Activated CD4-positive, alpha-beta T cell treated with anti-CD3 and anti-CD28 coated beads, Interleukin-2, amount 50 U/mL, for 16 hours (primary cell): ENCODE measurements at places on chromosomes 1 and 21.

GRCh38 chr1:218249338-218250140, 35.6 kb upstream of the RRP15 start:
- no peak for DNase-seq

GRCh38 chr1:64469116-64469976, 583 bp upstream of the CACHD1 start:
- no peak for DNase-seq

- DNase-seq: no peak
These were observed 948.4 kb downstream of the MRPL39 start for GRCh38 chr21:24658926-24659325.

GRCh38 chr21:38494703-38495102, 3.6 kb downstream of the ERG start:
- no peak for DNase-seq

- no peak for DNase-seq
These were observed 995 bp downstream of the COLGALT2 start for GRCh38 chr1:184036517-184036949.

GRCh38 chr1:114384922-114385321, 126.1 kb downstream of the TRIM33 start:
- DNase-seq: no peak

- DNase-seq: no peak
These were observed 627 bp downstream of the RIIAD1 start for GRCh38 chr1:151721788-151722510.

DNA sequence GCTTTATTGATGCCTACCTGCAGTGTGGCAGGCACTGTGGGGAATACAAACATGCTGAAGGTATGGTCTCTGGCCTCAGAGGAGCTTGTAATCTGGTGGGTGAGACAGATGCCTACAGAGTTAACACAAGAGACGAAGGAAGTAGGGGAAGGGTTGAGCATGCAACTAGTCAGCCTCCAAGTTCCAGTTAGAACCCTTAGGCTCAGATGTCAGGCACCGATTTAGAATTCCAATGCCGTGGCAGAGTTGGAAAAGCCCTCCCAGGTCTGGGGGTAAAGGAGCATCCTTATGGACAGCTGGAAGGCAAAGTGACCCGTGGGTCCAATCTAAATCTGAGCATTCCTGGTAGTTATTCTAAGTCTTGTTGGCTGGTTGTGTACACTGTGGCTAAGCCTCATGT, 132.9 kb upstream of the GJB5 start:
- no peak for DNase-seq

- peak; percentile 14 for DNase-seq
These were observed 123.2 kb upstream of the TNFSF4 start for GRCh38 chr1:173330149-173330951.

- DNase-seq: no peak
These were observed 28.9 kb upstream of the ADAM30 start for GRCh38 chr1:119924948-119925898.

GRCh38 chr1:145884675-145885074, 991 bp downstream of the ANKRD35 start:
- no peak for DNase-seq

DNA sequence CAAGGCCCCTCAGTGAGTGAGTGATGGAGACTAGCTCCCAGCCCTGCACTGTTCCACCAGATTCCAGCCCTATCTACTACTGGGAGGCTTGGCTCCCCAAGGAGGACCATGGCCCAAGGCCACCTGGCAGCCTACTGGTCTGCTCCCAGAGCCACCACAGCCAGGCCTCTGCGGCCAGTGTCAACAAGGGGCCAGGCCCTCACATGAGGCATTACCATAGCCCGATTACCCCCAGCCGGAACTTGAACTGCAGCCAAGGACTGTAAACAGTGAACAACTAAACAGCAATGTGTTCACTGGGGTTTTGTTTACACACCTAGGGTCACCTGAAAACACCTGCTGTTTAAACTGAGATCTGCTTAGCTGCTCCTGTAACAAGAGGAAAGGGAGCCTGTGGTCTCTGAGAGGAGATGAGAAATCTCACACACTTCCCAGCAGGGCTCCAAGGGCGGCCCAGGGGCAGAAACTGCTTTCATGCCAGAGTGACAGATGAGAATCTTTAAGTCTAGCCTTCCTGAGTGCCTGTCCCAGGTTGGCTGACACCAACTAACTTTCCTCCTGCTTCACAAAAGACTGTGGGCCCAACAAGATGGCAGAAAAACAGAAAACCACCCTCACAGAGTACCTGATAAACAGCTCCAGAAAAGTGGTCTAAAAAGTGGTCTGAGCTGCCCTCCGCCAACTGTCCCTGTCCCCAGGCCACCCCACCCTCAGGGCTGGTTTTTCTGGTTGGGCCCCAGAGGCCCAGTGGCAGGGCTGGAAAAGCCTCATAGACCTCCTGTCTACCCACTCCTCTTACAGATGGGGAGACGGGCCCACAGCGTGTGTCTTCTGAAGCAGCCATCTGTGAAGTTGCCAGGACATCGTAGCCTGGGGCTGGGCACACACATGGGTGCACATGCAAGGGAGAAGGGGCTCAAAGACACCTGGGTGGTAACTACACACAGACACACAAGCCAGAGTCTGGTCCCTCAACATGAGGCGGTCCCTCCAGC, 28.8 kb downstream of the MEF2D start:
- DNase-seq: no peak

GRCh38 chr21:45324489-45325205, 37.0 kb upstream of the POFUT2 start:
- no peak for DNase-seq
